ENCODE measurements at places on chromosomes 12 and 14. TPM values are rescaled to one million over a fixed set of nuclear protein-coding genes. Genes with fewer than 3 reads are reported as not detected.

- no peak for DNase-seq
Observed at GRCh38 chr12:79650440-79650839, 40.3 kb downstream of the PAWR start.

Gene RERG
- polyA plus RNA-seq = 11.8 TPM

DNA sequence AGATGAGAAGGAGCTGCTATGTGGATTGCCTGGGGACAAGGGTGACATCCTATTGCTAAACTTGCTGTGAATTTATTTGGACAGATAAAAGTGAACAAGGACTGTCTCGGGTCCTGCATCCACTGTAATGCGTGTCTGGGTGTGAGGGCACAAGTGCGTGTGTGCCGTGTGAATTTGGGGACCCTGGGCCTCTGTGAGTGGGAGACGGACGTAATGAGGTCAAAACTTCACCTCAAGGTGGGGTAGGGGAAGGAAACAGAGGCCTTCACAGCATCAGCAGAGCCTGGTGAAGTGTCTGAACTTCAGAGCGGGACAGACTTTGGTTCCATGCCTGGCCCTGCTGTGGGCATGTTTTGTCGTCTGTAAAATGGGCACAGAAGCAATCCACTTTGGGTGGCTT lies 14.8 kb downstream of the ASB2 start:
- no peak for DNase-seq

DNA sequence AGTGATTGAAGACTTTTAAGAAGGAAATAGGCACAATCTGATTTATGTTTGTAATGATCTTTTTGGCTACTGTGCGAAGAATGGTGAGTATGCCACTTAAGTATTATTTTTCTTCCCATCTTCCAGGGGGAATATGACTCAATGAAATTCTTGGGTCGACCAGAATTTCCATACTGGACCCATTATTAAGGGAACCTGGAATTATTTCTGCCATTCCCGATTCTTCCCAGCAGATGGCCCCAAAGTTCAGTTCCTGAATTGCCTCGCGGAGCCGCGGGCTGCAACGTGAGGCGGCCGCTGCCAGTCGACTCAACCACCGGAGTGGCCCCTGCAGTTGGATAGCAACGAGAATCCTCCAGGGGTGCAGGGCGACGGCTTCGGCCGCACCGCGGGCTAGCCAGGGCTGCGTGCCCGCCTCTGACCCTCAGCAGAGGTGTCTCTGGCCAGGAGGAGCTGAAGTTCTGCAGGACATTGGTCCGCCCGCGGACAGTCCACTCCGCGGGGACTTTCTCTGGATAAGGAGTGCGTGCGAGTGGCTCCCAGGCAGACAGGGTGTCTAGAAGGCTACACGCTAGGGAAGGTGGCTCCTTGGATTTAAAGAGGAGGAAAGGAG lies 628 bp upstream of the TSHR start:
- peak; percentile 61 for DNase-seq

DNA sequence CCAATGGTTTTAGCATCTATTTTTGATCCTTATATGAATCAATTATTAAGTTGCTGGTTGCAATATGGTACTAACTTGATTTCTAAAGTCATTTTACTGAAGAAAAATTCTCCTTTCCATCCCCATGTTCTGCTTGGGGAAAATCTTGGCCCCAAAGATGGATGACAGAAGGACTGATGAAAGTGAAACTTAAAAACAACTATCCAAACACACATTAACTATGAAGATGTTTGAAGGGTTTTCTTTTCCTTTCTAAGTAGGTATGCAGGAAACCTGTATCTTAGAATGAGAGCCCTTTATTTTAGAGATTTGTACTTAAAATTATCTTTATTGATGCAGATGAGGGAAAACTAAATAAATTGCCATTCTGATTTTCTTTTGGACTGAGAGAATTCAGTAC lies 5.9 kb downstream of the C12orf71 start:
- DNase-seq = no peak

Gene CLEC12A
- polyA plus RNA-seq = 1.2 TPM

DNA sequence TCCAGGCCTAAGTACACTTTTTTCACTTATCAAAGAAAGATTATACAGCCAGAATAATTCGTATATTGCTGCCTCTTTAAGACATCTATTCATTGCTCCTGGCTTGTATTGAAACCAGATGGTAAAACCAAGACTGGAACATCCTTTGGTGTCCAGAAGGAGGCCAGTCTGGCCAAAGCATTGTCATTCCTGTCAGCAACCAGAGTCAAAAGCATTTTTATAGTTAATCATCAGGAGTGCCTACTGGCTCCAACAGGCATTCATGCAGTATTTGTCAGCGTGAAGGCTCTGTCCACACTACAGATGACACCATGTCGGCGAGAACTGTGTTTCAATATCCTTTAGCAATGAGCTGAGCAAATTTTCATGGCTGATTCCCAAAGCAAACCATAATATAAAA lies 118.0 kb upstream of the G2E3 start:
- no peak for DNase-seq

Gene NPAS3
- polyA plus RNA-seq = 0.64 TPM

Gene TAS2R30
- 0.51 TPM for polyA plus RNA-seq

DNA sequence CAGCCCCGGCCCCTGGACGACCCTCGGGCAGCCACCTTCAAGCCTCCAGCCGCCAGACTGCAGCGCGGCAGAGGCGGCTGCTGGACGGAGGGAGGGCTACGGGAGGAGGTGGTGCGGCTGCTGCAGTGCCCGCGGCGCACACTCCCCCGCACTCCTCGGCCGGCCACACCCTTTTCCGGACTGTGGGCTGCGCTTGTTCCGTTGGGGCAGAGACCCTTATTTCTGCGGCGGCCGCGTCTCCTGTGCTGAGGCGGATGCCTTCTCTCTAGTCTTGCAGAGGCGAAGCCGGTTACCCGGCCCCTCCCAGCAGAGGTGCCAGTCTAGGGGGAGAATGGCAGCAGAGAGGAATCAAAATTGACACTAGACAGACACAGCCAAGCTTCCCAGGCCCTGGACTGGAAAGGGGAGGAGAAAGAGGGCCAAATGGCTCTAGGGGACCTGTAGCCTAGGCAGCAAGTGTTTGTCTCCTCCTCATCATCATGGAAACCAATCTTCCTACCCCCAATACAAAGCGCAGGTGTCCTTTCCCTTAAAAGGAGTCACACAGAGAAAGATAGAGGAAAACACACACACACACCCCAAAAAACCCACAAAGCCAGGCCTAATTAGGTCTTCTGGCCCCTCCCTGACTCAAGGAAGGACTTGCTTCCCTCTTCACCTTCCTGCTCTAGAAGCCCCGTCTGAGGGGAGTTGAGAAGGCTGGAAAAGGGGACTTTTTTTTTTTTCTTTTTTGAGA lies 1.3 kb downstream of the ESYT1 start:
- peak; percentile 51 for DNase-seq

DNA sequence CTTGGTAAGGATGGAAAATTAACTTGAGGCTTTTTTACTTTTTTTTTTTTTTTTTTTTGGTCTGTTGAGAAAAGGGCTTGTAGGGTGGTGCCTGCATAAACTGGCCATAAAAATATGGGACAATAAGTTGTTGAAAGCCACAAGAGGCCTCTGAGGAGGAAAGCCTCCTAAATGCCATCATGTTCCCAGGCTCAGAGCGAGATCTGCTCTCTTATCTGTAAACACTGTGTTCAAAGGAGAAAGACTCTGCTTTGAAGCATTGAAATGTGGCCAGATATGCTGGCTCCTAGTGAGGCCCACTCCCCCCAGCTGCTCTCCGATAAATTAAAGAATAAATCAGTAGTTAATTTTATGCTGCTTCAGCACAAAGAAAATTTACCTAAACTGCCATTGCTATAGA lies 504.9 kb downstream of the DIO2 start:
- DNase-seq = peak; percentile 5

DNA sequence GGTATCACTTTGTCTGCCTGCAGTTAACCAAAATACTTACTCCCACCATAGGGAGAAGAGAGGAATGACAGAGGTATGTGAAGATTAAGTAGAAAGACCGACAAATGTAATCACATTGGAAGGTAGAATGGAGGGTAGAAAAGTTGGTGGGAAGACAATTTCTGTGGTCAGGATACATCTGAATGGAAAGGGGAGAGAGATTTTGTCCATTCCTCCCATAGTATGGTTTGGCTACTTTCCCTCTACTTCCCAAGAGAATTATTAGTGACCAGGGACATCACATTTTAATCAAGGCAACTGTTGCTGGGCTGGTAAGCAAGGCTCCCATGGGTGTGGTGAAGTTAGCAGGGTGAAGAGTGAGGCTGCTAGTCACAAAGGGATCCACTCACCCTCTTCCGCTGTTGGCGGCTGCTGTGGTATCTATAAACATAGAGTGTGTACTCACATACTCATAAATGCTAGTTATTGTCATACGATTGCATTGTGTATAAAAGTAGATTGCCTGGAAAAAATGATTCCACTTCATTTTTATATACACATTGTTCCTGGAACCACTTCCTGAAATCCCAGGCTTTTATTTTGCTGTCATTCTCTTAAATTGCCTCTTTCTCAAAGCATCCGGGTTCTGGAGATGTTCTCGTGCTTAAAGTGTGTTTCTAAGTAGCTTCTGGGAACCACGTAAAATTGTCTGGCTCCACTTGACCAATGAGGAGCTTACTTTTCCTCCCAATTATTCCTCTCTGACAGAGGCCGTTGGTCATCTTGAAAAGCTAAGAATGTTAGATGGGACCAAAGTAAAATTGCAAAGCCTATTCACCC lies 413.1 kb downstream of the ZFP36L1 start:
- no peak for DNase-seq

GRCh38 chr12:13251521-13251920 lies 55.0 kb downstream of the EMP1 start:
- DNase-seq = no peak

DNA sequence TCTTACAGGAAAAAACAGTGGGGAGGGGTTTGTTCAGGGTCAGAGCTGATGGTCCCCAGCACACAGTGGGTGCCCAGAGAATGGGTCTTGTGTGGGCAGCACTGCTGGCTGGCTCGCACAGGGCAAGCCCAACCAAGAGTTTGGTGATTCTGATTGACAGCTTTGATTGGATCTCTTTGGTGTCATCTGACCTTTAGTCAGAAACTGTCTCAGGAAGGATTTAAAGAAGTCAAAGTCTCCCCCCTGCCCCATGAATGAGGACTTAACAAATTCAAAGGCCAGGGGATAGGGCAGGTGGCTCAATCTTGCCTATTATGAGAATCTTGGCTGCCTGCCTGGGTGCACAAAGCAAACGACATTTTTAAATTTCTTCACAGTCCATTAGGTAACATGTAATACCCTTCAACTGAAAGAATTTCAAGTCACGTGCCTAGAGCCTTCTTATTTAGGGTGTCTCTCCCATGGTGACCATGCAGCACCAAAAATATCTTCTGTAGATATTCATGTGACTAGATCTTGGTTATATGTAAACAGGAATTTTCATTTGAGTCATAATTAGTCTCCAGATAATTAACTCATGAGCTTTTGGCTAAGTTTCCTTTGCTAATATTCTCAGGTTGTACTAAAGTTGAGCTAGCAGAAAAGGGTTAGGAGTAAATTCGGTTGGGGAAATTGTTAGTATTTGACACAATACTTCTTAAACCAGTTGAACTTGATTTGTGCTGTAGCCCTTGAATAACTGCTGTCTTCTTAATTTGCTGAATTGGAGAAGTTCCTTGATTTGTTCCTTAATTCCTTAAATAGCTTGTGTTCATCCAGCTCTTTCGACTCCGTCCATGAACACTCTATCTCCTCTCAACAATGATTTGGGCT lies 54.5 kb upstream of the HECTD1 start:
- DNase-seq = peak; percentile 81

Gene P2RX2
- 4.9 TPM for polyA plus RNA-seq

- no peak for DNase-seq
Observed at GRCh38 chr14:38958589-38958988, 144.4 kb downstream of the SEC23A start.

Gene CACNA2D4
- 1.3 TPM for polyA plus RNA-seq

Gene LBHD2
- not detected for polyA plus RNA-seq

DNA sequence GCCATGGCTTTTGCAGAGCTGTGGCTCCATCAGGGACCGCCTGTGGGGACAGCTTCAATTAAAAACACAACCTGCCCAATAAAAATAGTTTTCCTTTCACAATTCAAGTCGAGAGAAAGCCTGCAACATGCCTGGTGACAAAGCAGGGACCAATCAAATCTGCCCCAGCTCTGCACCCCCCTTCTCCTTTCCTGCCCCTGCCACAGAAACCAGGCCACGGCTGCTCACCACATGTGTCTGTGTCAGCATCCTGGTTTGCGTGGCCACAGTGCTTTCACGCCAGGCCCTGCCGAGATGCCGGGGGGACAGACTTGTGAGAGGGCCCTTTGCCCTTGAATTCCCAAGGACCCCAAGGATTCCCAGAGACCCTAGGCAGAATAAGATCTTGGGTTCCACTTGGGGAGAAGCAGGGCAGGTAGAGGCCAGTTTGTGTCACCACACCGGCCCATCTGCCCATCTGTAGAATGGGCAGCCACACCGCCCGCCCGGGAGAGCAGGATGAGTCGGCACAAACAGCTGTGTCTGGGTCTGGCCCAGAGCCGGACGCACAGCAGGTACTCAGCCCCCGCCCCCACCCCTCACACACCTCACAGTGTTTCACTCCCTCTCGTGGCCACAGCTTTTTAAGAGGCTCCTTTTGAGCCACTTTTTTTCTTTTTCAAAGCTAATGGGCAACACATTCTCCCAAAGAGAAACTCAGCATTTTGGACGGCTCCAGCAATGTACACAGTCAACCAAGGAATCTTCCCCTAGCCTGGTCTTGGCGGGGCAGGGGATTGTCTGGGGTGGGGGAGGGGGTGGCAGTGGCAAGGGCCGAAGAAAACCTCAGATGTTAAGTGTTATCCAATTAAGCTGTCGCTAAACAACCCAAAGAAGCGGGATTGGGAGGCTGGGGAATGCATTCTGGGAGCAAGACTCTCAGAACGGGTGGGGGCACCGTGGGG lies 41.5 kb downstream of the BCL11B start:
- no peak for DNase-seq

- DNase-seq = no peak
Observed at GRCh38 chr12:54932691-54933090, 51.9 kb downstream of the TESPA1 start.

Gene RHOJ
- 45.1 TPM for polyA plus RNA-seq

Gene GPR68
- polyA plus RNA-seq = 2.2 TPM

- DNase-seq = no peak
Observed at GRCh38 chr12:107328442-107329133, 235.2 kb upstream of the CRY1 start.

Gene RPGRIP1
- polyA plus RNA-seq = 0.53 TPM

- no peak for DNase-seq
Observed at GRCh38 chr14:72856530-72857266, 37.2 kb downstream of the DPF3 start.

Gene TSPAN11
- 12.6 TPM for polyA plus RNA-seq

DNA sequence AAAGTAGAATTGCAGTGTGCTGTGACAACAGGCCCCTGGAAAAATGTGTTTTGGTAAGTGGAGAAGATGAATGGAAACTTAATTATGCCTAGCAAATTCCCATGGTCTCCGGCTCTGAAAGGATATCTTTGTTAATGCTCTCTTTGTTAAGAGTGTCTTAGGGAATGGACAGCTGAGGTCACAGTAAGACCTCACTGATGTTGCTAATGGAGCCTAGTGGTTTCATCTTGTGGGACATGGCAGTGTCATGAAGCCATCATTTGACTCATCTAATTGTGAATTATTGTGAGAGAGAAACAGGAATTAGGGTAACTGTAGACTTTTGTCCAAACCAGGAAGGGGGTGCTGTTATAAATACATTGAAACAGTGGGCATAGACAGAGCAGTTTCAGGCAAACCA lies 330.3 kb downstream of the TMTC2 start:
- DNase-seq = no peak

- no peak for DNase-seq
Observed at GRCh38 chr12:53497461-53497860, 1.8 kb downstream of the MAP3K12 start.

Measured in right lung (tissue), 10 donors.